ENCODE measurements at places on chromosomes 4 and X.

GRCh38 chrX:109626637-109627036 is 1.7 kb upstream of the KCNE5 start:
- DNase-seq = no peak

- no peak for DNase-seq
Observed at GRCh38 chr4:130124066-130124465, 1028.1 kb downstream of the C4orf33 start.

- DNase-seq = peak; percentile 89
Observed at GRCh38 chrX:100768679-100769338, 36.9 kb upstream of the SYTL4 start.

DNA sequence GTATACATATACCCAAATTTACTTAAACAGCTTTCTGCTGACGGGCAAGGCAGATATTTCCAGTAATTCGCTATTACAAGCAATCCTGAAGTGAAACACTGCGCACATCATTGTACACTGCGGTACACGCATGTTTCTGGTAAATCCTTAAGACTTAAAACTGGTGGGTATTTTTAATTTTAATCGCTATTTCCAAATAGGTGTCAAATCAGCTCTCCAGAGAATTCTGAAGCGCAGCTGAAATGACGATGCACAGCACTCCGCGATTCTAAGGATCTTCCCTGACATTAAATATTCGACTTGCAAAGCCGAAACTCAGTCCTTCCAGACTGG is 361 bp downstream of the TMEM128 start:
- DNase-seq = no peak

- DNase-seq = no peak
Observed at GRCh38 chr4:152937336-152938236, 1.5 kb downstream of the FHDC1 start.

- no peak for DNase-seq
Observed at GRCh38 chr4:99853999-99854398, 37.4 kb downstream of the DAPP1 start.

DNA sequence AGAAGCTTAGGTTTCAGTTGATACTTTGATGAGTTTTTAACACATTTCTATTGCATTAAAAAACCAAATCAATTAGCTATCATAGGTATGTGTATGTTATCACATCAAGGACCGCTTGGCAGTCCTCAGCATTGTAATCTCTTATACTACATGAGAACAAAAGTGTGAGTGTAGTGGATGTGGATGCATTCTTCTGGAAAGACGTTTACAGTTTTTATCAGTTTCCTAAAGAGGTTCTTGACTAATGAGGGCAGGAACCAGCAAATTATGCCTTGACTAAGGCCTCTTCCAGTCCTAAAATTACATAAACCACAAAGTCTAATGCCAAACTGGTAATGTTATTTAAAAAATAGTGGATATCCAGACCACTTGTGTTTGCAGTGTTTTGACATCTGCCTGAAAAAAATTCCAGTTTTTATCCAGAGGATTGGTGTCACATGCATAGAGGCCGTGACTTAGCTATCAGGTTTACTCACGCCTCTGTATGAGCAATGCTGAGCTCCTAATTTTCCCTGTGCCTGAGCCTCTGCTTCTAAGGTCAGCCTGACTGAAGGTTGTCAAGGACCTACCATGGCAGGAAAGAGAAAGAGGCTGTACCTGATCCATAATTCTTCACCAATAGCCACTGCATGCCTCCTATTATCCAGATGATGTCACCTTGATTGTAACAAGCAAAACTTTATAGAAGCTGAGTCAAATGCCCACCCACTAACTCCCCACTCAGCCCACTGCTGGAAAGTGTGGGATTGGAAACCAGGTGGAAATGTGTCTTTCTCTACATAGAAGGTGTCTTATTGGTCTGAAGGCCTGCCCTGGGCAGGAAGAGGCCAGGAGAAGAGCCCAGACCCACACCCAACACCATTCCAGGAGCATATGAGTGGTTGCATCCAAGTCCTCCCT is 68.7 kb downstream of the ENPP6 start:
- DNase-seq = no peak

All from activated CD4-positive, CD25-positive, alpha-beta regulatory T cell treated with anti-CD3 and anti-CD28 coated beads, Interleukin-2, amount 50 U/mL, for 72 hours (primary cell).